ENCODE measurements at places on chromosomes 1 and 21. TPM values are rescaled to one million over a fixed set of nuclear protein-coding genes. Genes with fewer than 3 reads are reported as not detected.

GRCh38 chr1:240823357-240823756, 211.4 kb upstream of the GREM2 start:
- DNase-seq: no peak

- no peak for DNase-seq
Observed at GRCh38 chr1:39462074-39462473, 29.4 kb upstream of the BMP8A start.

GRCh38 chr1:206020393-206021007, 3.2 kb downstream of the CTSE start:
- no peak for DNase-seq

- DNase-seq: no peak
Observed at GRCh38 chr1:59763418-59763817, 51.3 kb upstream of the HOOK1 start.

Gene CNN3
- 156 TPM for polyA plus RNA-seq

GRCh38 chr1:112527266-112528010, 18.7 kb downstream of the WNT2B start:
- DNase-seq: peak; percentile 51

GRCh38 chr1:157042846-157043245, 2.7 kb downstream of the ARHGEF11 start:
- DNase-seq: peak; percentile 61

- DNase-seq: no peak
Observed at GRCh38 chr21:44702973-44703730, 6.2 kb downstream of the KRTAP10-12 start.

GRCh38 chr1:201582705-201583442, 43.9 kb downstream of the NAV1 start:
- peak; percentile 73 for DNase-seq

DNA sequence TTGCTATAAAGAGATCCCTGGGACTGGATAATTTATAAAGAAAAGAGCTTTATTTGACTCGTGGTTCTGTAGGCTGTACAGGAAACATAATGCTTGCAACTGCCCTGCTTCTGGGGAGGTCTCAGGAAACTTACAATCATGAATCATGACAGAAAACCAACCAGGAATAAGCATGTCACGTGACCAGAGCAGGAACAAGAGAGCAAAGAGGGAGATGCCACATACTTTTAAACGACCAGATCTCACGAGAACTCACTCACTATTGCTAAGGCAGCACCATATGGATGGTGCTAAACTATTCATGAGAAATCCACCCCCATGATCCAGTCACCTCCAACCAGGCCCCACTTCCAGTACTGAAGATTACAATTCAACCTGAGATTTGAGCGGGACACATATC, 49.8 kb upstream of the RCC1 start:
- DNase-seq: peak; percentile 84

GRCh38 chr1:226572325-226572726, 23.8 kb downstream of the STUM start:
- DNase-seq: no peak

Measured in cardiac muscle cell (in vitro differentiated cells and primary cell).